ENCODE measurements at places on chromosomes 5 and 9.

GRCh38 chr5:56123531-56124243 is 109.4 kb downstream of the ANKRD55 start:
- peak; percentile 97 for DNase-seq

DNA sequence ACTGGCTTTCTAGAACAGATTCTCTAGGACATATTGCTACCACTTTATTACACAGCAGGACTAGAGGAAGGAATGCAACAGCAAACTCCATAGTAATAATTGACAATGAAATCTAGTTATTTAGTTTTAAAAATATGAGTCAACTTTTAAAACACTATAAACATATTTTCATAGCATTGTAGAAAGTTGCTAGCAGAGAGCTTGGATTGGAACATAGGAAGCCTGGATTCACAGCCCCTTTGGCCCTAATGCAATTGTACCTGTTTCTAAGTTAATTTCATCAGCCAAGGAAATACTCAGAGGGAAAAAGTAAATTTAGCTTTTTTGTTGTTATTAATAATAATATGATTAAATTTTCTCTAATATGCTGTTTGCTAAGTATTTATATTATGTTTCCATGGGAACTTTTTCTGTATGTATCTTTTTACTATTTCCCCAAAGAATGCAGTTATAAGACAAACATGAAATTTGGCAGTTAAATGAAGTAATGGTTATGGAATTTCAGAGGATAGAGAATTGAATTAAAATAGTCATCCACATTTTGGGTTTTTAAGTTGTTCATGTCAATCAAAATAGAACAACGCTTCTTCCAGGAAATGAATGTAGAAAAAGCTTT is 45.6 kb downstream of the VCAN start:
- no peak for DNase-seq

- no peak for DNase-seq
Measured at GRCh38 chr5:170339780-170340167, 42.2 kb upstream of the LCP2 start.

- DNase-seq = peak; percentile 79
Measured at GRCh38 chr5:53480416-53481158, at the start of gene FST. FST (plus strand) TSS chr5:53480629; CDS start chr5:53480792, 163 bp downstream.

GRCh38 chr5:172123269-172123692 is 64.7 kb downstream of the STK10 start:
- peak; percentile 97 for DNase-seq

Data from foreskin fibroblast (primary cell).